ENCODE measurements at places on chromosomes 1 and 21.

DNA sequence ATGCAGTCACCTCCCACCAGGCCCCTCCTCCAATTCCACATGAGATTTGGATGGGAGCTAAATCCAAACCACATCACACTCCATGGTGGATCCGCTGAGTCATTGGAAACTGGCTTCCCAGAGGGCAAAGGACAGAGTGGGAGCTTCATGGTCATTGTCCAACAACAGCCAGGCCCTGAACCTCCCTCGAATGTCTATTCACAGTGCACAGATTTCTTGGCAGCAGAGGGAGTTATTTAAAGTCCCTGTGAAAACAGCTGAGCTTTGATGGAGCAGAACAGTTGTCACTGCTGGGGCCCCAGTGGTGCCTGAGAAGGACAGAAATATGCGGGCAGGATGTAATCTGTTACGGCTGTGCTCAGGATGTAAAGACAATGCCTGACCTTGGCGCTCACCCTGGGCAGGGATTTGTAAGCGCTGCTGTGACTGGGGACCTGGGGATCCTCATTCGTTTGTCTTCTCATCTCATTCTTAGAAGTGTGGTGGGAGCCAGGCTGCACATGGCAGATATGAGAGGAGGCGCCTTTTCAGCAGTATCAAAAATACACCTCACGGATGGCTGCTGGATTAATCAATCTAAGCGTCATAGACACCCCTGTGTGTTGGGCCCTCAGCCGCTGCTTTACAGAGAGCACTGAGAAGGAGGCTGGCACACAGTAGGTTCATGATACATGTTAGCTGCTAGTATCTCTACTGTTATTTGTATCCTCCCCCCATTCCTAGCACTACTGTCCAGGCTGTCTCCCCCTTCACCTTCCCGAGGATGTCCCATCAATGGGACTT, 439.4 kb downstream of the PTPRU start:
- no peak for DNase-seq

GRCh38 chr1:25617625-25618432, 1.2 kb downstream of the MAN1C1 start:
- no peak for DNase-seq

- DNase-seq, result peak; percentile 36
Measured at GRCh38 chr1:88608139-88608943, 75.7 kb upstream of the PKN2 start.

GRCh38 chr21:26709090-26709489, 136.0 kb upstream of the CYYR1 start:
- DNase-seq, result no peak

GRCh38 chr1:210504286-210504685, 175.6 kb downstream of the HHAT start:
- no peak for DNase-seq

DNA sequence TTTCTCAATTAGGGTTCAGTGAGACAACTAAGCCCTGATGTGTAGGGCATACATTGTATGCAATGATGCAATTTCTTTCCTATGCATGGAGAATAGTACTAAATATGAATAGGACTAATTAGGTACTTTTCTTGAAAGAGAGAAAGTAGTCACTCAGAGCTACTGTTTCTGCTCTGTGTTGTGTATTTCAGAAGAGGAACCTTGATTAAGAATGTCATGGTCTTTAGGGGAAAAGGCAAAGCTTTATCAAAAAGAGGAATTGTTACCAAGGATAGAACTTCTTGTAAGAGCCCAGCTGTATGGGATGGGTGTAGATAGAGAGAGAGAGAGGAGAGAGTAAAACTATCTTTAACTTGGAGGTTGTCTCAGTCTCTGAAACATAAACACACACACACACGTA, 49.1 kb downstream of the HLX start:
- no peak for DNase-seq

DNA sequence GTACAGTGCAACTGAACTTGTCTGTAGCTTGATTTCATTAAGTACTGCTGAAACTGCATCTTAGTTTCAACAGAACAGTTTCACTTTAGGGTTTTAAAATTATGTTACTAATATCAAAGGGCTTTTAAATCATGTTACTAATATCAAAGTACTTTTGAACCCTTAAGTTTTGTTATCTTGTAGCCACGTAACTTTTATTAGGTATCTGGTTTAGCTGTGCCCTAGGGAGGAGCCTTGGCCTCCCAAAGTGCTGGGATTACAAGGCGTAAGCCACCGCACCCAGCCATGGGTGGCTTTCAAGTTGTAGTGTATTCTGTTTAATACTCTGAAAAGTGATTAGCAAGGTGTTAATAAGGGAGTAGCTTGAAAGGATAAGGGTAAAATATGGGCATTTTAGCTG, 2.0 kb downstream of the KDM4A start:
- DNase-seq, result no peak

- no peak for DNase-seq
Measured at GRCh38 chr1:91582431-91582921, 81.8 kb downstream of the CDC7 start.

- DNase-seq, result no peak
Measured at GRCh38 chr21:32448803-32449594, 36.5 kb downstream of the EVA1C start.

- DNase-seq, result no peak
Measured at GRCh38 chr1:244113532-244114320, 62.6 kb downstream of the ZBTB18 start.

DNA sequence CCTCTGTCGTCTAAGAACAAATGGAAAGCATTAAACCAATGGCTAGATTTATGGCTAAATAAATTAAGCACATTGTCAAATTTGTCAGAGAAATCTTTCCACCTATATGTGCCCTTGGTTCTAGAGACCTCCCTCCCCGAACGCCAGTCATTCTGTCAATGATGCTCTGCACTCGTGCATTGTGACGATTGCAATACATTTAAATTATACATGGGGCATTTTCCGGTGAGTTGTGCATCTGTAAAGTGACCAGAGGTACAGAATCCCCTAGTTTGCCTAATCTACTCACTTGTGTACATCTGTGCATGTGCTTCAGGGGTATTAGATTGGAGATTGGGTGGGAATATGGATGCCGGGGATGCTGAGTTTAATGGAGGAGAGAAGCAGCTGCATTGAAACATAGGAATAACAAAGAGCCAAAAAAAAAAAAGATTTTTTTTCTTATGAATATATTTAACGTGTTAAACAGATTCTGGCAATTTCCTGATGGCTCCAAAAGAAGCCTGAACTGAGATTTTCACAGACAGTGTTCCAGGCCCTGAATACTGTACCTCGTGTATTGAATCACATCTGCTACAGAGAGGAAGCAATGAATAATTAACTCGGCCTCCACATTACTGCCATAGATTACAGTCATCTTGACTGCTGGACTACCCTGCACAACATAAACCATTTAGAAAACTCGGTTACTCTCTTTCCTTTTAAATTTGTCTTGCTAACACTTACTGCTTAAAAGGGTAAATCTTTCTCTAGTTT, 149.0 kb upstream of the C1orf87 start:
- DNase-seq, result no peak

GRCh38 chr1:194658090-194658439, 1471.7 kb upstream of the B3GALT2 start:
- no peak for DNase-seq

- DNase-seq, result no peak
Measured at GRCh38 chr1:199308349-199308846, 669.6 kb downstream of the PTPRC start.

GRCh38 chr1:114986286-114986685, 43.3 kb upstream of the TSHB start:
- no peak for DNase-seq

DNA sequence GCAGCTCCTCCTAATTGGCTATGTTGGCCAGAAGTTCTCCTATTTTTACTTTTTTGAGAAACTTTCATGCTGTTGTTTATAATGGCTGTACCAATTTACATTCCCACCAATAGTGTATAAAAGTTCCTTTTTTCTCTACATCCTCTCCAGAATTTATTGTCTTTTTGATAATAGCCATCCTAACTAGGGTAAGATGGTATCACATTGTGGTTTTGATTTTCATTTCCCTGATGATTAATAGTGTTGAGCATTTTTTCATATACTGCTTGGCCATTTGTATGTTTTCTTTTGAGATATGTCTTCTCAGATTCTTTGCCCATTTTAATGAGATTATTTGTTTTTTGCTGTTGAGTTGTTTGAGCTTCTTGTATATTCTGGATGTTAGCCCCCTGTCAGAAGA, 46.8 kb downstream of the NTMT2 start:
- DNase-seq, result no peak

DNA sequence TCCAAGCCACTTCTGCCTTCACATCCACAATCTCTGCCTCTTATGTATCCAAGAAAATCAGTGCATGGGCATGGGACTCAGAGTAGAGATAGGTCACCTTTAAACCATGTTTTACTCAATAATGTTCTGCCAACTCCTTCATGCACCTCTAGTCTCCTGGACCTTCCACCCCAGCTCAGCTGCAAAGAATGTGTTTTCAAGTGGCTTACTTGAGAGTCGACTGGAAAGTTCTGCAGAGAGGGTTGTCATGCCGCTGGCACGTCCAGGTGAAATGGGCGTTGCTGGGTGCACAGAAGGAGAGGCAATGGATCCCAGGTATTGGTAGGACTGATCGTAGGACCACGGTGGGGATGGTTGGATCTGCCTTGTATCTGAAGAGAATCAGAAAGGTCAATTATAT, 130.3 kb downstream of the CLIC6 start:
- DNase-seq, result no peak

- peak; percentile 84 for DNase-seq
Measured at GRCh38 chr1:61337981-61338848, 255.9 kb downstream of the NFIA start.

GRCh38 chr21:15140321-15141019, 75.7 kb upstream of the NRIP1 start:
- DNase-seq, result no peak

GRCh38 chr1:89574621-89575020, 50.0 kb downstream of the LRRC8B start:
- no peak for DNase-seq

DNA sequence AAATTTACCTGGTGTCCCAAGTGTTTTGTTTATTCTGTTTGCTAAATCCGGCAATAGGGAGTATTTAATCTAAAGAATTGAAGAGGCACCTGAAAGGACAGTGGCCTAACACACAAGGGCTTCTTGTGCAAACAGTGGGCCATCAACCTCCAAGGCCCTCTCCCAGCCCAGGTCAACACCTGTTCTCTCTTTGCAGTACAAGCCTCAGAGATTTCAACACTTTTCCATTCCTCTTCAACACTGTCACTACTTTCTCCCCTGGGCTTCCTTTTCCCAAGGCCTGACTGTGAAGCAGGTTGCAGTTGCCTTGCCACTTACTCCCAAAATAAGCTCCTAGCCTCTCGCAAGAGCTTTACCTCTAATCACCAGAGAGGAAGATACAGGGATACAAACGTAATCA, 3.2 kb upstream of the SNAPIN start:
- peak; percentile 39 for DNase-seq

GRCh38 chr21:24298040-24298439, 1309.2 kb downstream of the MRPL39 start:
- no peak for DNase-seq

DNA sequence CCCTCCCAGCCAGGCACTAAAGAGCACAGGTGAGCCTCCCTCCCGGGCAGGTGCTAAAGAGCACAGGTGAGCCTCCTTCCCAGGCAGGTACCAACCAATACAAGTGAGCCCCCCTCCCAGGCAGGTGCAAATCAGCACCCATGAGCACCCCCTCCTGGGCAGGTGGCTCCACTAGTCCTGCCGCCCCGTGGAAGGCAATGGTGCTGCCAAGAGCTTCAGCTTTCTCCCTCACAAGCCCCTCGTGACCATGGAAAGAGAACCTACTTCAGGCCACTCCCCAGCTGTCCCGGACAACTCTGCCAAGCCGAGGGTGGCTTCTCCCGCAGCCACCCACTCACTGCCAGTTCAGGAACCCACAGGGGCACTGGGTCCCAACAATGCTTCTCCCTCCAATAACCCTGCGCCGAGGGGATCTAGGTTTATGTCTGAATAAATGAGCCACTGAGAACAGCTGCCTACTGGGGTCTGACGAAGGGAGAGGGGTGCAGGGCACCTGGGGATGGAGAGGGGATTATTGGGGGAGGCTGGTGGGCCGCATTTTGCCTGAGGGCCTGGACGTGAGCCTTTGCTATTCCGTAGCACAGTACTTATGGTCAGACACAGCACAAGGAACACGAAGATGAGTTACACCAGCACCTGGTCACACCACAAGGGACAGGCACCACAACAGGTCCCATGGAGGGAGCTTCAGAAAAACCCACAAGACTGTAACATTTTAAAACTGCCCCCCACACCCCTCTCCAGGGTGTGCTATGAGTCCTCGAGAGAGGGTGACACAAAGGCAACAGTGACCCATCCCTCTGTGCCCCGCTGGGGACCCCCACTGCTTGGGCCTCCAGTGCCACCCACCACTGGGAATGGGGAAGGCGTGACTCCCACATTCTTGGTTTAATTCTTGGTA, 46.3 kb downstream of the PRDM15 start:
- no peak for DNase-seq

- no peak for DNase-seq
Measured at GRCh38 chr1:86646256-86646655, 58.1 kb upstream of the SH3GLB1 start.

DNA sequence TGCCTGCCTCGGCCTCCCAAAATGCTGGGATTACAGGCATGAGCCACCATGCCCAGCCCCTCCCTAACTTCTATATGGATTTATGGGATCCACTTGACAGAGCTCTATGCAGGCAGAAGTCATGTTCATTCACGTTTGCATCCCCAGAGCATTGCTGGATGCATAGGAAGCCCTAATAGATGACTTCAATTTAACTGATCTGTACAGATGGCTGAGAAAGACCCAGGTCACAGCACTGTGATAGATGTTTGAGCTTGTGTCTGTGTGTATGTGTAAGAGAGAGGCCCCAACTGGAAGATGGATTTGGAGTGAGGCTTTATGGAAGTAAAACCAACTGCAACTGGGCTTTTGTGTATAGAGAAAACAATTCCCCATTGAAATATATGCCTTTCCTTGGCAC, 30.9 kb upstream of the PLXNA2 start:
- DNase-seq, result no peak

DNA sequence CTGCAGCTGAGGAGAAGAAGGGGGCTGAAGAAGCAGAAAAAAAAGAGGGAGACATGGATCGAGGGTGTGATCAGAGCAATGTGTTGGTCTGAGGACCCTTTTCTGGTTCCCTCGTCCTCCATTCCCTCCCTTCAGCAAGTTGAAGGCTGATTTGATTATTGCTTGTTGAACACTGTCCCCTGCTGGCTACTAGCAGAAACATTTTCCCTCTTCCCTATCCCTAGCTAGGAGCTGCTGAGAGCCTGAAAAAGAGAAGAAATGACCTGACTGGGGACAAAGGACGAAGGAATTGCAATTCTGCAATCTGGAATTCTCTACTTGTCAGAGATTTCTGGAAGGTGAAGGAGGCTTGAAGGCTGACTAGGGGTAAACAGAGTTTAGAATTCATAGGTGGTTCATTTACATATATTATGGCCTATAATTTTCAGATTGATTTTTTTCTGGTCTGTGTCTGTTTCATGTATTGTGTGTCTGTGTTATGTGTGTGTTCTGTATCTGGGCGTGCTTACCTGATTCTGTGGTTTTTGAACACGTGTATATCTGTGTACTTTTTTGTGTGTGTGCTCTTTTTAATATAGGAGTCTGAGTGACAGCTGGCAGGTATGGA, 9.8 kb downstream of the NHLH1 start:
- DNase-seq, result peak; percentile 36

Data from SHP77 (cell line).